ENCODE measurements at places on chromosomes 1 and 21. TPM values are rescaled to one million over a fixed set of nuclear protein-coding genes. Genes with fewer than 3 reads are reported as not detected.

DNA sequence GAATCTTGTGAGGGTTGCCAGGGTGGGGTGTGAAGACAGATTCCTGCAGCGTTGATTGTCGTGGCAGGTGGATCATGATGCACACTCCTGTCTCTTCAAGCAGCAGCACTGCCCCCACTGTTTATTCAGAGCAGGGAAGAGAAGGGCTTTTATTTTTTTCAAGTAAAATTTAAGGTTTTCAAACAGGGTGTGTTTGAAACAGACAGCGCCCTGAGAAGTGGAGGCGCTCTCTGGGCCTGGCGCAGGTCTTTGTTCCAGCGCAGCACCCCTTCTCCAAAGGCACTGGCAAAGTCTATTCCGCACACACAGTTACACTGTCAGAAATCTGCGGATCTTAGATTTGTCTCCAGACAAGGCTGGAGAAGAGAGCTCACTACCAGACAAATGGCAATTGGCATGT lies 7.0 kb downstream of the C1orf53 start:
- no peak for ATAC-seq

The TTC24 gene
- total RNA-seq, result not detected

DNA sequence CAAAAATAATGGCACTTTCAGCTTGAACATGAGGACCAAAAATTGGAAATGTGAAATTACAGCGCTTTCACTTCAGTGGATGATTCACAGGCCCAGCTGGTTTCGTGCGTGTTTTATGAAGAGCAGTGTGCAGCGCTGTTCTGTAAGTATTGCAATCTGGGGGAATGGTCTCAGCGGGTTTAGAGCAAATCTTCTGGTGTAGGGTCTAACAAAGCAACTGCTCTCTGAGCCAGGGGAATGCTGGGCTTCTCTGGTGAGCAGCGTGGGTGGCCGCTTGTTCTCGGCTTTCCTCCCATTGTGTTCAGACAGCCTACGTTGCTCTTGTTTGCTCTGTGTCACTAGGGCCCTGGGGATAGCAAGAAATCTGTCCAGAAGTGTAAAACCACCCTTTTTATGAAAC lies 42.4 kb upstream of the GADD45A start:
- no peak for ATAC-seq

The RGS2 gene
- total RNA-seq, result 10.8 TPM

The CRABP2 gene
- 1,373 TPM for total RNA-seq

The NTMT2 gene
- total RNA-seq, result not detected

GRCh38 chr1:12475530-12475934 lies 142.5 kb downstream of the DHRS3 start:
- peak; percentile 24 for ATAC-seq

- no peak for ATAC-seq
These were observed 37.2 kb upstream of the SIM2 start for GRCh38 chr21:36661511-36662309.

The CELA3B gene
- not detected for total RNA-seq

DNA sequence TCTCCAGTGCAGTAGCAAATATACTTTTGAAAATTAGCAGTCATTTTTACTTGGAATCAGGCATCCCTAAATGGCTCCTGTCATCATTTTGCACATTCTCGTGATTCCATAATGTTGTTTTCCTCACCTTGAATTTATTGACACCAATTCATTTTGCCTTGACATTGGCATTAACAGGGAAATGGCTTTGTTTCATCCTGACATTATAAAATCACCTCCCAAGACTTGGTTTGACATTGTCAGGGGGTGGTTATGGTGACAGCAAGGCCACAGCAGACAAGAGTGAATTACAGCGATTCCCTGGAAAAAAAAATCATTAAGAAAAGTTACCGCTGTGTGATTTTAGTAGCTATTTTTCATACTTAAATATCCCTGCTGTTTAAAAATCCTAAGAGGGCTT lies 327.0 kb downstream of the NTNG1 start:
- no peak for ATAC-seq

GRCh38 chr1:5744911-5745799 lies 247.1 kb downstream of the NPHP4 start:
- no peak for ATAC-seq

The SLC25A34 gene
- total RNA-seq, result 0.68 TPM
